Skeletal muscle cell (primary cell): ENCODE measurements at places on chromosomes 7 and 10.

DNA sequence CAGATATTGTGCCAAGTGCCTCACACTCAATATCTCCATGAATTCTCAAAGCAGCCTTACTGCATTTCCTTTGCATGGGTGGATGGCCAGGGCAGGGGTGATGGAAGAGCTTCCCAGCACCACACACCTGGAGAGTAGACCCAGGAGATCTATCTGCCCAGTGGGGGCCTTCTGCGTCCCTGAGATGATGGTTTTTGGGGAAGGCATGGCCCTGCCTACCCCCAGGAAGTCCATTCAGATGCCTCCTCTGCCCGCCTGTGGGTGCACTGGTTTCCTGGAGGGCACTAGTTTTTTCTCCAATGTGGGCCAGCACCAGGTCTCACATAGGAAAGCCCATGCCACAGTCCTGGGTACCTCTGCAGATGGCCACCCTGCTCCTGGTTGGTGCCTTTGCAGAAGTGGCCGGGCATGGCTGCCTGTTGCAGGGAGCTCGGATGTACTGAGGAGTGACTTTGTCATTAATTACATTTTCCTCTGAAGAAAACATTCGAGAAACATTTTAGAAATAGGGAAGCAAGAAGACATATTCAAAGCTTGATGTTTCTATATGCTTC is 28.2 kb upstream of the ZNF488 start:
- no peak for DNase-seq

- no peak for DNase-seq
Observed at GRCh38 chr7:64992971-64993370, 2.1 kb upstream of the ZNF117 start.

GRCh38 chr7:101856473-101857357 is 39.3 kb downstream of the CUX1 start:
- peak; percentile 59 for DNase-seq

DNA sequence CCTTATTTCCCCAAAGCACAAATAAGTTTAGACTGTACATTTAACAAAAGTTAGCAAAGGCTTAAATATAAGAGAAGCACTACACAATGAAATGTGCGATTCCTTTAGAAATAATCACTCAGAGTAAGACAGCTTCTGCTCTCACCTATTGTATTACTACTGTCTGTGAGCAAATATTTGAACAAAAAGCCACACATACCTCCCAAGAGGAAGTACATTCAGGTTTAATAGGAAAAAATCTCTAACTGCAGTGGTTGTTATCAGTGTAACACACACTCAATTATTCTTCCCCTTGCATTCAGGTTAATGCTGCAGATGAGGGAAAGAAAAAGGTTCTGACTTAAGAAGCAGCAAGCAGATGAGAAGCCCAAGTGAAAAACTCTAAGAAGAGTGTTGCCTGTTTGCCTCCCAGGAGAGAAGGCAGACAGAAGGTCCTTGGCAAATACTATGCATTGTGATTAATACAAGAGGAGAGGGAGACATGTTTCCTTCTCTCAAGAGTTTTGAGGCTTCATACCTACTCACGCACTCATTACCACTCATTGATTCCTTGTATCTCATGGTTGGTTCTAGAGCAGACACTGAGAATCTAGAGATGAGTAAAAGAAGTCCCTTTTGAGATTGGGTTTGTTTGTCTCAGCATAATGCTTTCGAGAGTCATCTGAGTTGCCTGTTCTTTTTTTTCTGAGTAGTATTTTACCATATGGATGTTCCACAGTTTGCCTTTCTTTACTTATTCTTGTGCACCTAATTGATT is 13.6 kb downstream of the GIMAP4 start:
- no peak for DNase-seq
